ENCODE measurements at places on chromosomes 12 and 14.
A peak's percentile ranks its signal among the peaks of the same experiment; 100 is the strongest.

DNA sequence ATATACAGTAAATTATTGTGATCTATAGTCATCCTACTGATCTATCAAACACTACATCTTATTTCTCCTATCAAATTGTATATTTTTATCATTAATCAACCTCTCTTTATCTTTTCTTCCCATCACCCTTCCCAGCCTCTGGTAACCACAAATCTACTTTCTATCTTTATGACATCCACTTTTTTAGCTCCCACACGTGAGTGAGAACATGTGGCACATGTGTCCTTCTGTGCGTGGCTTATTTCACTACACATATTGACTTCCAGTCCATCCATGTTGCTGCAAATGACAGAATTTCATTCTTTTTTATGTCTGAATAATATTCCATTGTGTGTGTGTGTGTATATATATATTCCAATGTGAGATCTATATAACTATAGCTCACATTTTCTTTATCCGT, 67.8 kb upstream of the TBX5 start:
- no peak for DNase-seq

DNA sequence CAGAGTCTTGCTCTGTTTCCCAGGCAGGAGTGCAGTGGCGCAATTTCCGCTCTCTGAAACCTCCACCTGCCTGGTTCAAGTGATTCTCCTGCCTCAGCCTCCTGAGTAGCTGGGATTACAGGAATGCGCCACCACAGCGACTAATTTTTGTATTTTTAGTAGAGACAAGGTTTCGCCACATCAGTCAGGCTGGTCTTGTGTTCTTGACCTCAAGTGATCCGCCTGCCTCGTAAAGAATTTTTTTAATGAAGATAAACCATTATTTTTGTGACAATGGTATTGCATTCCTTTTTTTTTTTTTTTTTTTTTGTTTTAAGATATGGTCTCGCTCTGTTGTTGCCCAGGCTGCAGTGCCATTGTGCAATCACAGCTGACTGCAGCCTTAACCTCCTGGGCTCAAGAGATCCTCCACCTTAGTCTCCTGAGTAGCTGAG, 25.8 kb downstream of the ACVR1B start:
- peak; percentile 45 for DNase-seq

GRCh38 chr14:33946679-33947476, 4.0 kb downstream of the EGLN3 start:
- no peak for DNase-seq

DNA sequence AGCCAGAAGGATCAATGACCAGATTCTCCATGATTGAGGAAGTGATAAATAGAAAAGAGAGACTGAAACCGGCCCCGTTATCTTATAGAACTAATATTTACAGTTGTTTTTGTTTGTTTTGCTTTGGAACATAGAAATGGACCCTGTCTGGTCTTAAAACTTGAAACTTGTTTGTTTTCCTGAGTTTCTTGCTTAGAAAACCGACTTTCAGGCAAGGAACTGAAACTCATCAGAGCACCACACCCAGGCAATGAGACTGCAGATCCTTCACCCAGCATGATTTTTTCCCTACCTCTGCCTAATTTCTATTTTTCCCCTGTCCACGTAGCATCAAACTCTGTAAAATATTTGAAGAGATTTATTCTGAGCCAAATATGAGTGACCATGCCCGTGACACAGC, 10.6 kb upstream of the CLEC12A start:
- DNase-seq, result no peak

GRCh38 chr12:46787496-46788055, 38.2 kb downstream of the SLC38A4 start:
- DNase-seq, result no peak

DNA sequence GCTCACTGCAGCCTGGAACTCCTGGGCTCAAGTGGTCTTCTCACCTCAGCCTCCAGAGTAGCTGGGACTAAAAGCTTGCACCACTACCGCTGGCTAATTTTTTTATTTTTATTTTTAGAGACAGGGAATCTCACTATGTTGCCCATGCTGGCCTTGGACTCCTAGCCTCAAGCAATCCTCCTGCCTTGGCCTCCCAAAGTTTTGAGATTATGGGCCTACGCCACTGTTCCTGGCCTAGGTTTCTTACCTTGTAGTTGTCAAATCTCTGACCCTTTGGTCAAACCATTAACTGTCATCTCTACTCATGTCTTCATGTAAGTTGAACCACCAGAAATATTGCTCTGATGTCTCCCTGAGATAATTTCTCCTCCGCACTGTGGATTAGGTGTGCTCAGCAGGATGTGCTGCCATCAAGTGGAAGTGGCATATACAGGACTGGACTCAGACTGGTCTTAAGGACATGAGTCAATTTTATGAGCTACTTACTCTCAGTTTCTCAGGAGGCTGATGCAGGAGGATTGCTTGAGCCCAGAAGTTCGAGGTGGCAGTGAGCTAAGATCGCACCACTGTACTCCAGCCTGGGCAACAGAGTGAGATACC, 28.5 kb downstream of the ACTR6 start:
- peak; percentile 13 for DNase-seq

DNA sequence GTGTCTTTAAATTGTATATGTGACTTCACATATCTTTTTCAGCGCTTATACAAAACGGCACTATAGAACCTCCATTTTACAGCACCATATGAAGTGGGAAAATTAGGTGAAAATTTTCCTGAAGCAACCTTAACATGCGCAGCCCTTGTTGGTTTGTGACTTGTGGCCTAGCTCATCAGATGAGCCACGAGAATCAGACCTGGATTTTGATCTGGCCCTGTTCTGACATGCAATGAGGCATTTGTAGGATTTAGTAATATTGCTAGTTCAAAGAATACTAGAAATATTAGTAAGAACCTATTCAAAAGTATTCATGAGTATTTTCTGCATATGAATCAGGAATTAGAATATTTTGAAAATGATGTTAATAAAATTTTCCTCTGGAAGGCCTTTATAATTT, 2.9 kb downstream of the CDKN1B start:
- DNase-seq, result peak; percentile 14

GRCh38 chr14:93045965-93046704, 69.6 kb downstream of the ITPK1 start:
- peak; percentile 63 for DNase-seq

DNA sequence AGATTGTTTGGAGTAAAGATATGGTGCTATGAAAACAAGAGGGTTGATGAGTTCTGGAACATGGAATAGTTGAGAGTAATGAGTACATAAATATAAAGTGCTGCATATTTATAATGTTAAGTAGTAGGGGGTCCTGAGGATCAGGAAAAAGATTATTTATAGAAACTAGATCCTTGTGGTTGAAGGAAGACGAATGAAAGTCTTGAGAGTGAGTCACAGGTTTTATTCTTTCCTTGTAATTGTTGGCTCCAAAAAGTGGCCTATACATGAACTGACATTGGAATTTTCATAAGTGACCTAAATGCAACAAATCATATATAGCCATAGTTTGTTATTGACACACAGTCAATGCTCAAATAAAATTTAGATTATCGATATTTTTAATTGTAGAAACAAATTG, 440.4 kb upstream of the PRICKLE1 start:
- peak; percentile 80 for DNase-seq

DNA sequence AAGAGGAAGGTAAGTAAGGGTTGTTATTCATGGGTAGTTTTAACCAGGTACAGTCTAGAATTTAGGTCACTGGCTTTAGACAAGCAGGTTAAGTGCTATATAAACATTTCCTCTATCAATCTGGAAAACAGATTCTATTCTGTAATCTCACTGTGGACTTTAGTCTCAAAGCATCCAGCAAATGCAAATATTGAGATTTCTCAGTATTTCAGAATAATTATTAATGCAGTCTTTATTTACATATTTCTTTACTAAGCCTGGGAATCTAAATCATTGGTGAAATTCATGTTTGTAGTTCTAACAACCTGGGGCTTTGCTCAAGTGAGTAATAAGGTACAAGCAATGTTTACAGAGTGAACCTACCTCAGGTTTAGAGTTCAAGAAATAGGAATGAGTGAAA, 61.9 kb downstream of the SLC41A2 start:
- DNase-seq, result no peak

GRCh38 chr12:53180931-53181645, 363 bp upstream of the CSAD start:
- peak; percentile 77 for DNase-seq

GRCh38 chr12:110677206-110677911, 11.6 kb downstream of the HVCN1 start:
- no peak for DNase-seq

- peak; percentile 50 for DNase-seq
These were observed 42.5 kb upstream of the VPS33A start for GRCh38 chr12:122308811-122309210.

DNA sequence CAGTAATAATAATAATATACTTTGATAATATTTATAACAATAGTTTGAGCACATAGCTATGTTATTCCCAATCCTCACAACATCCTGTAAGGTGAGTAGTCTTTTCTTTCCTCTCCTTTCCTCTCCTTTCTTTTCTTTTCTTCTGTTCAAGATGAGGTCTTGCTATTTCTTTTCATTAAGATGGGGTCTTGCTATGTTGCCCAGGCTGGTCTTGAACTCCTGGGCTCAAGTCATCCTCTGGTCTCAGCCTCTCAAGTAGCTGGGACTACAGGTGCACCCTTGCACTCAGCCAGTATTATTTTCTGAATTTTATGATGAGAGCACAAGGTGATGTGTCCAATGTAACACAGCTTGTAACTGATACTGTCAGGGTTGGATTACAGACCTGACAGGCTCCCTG, 134.6 kb downstream of the OTOGL start:
- DNase-seq, result no peak

DNA sequence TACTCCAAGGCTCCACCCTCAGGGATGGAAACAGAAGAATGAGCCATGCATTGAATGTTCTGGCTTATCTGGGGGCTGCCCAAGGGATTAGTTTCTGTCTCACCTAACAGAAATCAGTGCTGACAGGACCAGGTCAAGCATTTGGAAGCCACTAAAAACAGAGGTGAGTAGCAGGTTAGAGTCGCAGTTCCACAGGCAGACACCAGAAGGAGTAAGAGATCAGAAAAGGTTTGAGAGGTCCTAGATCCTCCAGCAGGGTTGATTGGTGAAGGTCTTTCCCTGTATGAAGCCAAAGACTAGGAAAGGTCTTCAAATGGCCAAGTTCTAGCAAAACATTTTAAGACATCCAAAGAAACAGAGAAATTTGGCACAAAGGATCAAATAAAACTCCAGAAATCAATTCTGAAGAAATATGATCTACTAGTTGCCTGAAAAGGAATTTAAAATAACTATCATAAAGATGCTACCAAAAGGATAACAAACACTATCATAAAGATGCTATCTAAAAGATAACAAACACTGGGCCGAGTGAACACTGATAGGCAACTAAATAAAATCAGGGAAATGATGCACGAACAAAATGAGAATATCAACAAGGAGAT, 19.5 kb upstream of the TTC9 start:
- DNase-seq, result peak; percentile 12

DNA sequence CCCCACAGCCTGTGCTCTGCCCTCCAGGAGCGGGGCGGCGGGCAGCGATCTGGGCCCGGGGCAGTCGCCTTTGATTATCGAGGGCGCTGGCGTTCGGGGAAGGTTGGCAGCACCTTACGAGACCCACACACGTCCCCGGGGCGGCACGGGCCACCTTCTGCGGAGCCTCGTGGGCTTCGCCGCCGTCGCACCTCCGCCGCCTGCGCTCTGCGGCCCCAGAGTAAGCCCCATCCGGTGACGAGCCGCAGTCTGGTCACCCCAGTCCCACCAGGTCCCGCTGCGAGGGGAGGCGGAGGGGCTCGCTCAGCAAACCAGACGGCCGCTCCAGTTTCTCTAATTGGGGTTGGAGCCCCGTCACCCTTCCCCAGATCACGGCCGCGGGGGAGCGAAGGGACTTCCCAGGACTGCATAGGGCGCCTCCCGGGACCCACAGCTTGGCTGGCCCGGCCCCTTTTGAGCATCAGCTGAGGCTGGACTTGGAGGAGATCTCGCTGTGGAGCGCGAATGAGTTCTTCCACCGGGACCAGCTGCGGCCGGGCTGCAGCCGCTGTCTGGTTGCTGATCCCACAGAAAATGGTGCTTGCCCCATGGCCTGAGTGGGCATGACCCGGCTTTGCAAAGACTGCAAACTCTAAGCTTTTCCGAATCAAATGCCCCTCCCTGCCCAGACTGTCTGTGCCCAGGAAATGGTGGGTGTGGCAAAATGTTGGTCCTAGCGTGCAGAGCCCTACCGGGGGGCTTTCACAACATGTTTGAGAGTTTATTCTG, 560 bp downstream of the LGALS3 start:
- peak; percentile 59 for DNase-seq

DNA sequence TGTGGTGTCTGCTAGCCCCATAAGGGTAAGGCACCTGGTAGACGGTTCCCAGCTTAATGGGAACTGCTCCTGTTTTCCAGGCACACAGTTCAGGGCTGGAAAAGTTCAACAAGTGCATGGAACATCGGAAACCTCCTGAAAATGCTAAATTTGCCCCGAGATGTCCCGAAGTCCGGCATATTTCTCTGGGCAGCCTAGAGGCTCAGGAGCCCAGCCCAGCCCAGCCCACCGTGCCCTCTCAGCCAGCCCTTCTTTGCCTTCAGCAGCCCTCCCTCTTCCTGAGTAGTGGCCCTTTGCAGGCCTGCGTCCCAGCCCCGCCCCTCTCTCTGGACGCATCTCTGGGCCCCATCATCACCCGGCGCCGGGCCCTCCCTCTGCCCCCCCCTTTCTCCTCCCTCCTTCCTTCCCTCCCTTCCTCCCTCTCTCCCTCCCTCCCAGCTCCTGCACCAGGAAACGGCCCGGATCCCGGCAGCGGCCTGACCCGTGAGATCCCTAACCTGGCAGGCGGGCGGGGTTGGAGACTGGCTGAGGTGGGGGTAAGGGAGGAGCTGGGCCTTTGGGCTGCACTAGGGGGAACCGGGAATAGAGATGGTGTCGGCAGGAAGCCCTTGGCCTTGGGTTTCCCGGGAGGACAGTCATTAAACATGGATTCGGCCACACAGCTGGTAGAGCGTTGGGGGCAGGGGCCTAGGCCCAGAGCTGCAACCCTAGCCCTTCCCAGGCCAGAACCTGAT, at the start of gene BCL2L2:
Gene BCL2L2, plus strand, starts transcription at position 422 of the 734 bp plus-strand sequence. CDS start 935 bp downstream, outside the sequence.
- DNase-seq, result peak; percentile 89

GRCh38 chr14:95300002-95300696, 19.6 kb downstream of the CLMN start:
- no peak for DNase-seq

Data from fibroblast of lung (primary cell).